ENCODE measurements at places on chromosomes 5 and 9.

- DNase-seq, result peak; percentile 22
Observed at GRCh38 chr9:73269430-73270101, 117.9 kb downstream of the ANXA1 start.

- DNase-seq, result no peak
Observed at GRCh38 chr5:54897001-54897400, 88.4 kb downstream of the ESM1 start.

- DNase-seq, result no peak
Observed at GRCh38 chr9:78549711-78550110, 252.8 kb downstream of the PSAT1 start.

GRCh38 chr9:133496861-133497842 lies 18.3 kb upstream of the SLC2A6 start:
- DNase-seq, result no peak

DNA sequence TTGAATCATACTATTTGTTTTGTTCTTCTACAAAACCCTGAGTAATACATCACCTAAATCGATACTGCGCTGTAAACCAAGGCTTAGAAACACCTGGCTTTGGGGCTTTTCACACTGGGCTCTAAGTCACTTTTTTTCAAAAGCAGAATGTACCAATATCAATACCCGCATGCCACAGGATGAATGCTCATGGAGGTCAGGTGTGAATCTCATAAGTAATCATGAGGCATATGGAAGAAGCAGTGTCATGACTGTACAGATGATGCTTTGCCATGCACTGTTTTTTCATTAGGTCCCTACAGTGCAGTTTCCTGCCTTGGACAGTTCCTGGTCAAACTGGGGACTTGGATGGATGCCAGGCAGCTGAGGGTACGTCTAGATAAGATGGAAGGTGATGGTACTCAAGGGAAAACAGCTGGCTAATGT lies 49.0 kb upstream of the ATG10 start:
- no peak for DNase-seq

DNA sequence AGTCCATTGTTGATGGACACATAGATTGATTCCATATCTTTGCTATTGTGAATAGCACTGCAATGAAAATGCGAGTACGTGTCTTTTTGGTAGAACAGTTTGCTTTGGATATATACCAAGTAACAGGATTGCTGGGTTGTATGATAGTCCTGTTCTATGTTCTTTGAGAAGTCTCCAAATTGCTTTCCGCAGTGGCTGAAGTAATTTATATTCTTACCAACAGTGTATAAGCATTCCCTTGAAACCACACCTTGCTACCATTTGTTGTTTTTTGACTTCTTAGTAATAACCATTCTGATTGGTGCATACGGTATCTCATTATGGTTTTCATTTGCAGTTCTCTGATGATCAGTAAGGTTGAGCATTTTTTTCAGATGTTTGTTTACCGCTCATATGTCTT lies 792.9 kb downstream of the PTPRD start:
- no peak for DNase-seq

DNA sequence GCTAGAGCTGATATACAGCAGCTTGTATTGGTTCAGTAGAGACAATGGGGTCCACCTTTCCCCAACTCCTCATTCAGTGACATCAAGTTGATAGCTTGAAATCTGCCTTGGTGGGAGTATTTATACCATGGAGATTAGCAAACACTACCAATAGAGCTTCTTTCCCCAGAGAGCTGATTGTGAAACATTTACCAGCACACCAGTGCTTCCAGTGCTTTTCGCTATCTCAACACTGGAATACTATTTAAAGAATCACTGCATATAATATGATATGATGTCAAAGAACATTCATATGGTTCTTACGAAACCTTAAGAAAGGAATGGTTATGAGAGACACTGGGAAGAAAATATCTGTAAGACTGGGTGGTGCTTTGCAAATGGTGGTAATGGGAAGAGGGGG lies 21.8 kb upstream of the RNF145 start:
- no peak for DNase-seq

- DNase-seq, result no peak
Observed at GRCh38 chr5:91770400-91770799, 387.3 kb upstream of the ARRDC3 start.

DNA sequence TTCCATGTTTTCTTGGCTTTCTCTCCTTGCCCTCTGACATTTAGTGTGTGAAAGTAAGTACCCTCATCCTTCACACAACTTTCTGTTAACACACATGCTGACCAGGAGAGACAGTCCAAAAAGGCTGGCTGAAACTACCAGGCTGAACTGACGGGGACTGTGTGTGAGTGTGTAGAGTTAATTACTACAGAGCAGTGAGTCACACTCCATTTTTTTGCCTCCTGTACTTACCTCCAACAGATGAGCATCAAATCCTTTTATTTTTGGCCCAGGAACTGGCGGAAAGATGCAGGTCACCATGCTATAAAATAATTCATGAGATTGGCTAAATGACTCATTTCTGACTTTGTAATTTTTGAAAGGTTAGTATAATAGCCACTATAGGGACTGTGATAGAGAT lies 20.2 kb upstream of the AGXT2 start:
- DNase-seq, result no peak

- DNase-seq, result no peak
Observed at GRCh38 chr9:36163786-36164170, 5.4 kb upstream of the CCIN start.

DNA sequence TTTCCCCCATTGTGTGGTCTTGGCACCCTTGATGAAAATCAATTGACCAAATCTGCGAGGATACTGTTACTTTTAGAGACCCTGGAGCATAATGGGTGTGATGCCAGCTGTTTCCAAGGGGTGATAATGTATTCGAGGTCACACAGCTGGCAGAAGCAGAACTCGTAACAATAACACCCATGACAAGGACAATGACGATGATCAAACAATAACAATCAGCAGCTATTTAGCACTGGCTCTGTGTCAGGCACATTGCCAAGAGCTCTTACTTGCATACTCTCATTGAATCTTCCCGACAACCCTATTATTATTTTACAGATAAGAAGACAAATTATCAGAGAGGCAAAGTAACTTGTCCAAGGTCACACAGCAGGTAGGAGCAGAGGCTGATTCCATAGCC lies 223.7 kb upstream of the MSX2 start:
- no peak for DNase-seq

DNA sequence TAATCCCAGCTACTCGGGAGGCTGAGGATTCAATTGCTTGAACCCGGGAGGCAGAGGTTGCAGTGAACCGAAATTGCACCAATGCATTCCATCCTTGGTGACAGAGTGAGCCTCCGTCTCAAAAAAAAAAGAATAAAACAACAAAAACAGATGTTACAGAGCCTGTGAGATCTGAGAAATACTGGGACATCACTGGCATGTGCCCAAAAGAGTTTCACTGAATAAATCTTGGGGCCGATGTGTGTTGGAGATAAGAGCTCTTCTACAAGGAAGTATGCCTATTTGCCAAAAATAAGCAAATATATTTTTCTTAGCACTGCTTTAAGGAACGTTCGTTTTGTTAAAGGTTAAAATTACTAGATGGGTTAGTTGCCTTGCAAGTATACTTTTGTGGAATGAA lies 55.1 kb downstream of the KIAA1958 start:
- no peak for DNase-seq

- DNase-seq, result peak; percentile 54
Observed at GRCh38 chr9:129822898-129823541, 916 bp downstream of the TOR1A start.

- DNase-seq, result peak; percentile 71
Observed at GRCh38 chr5:79025054-79025472, 40.0 kb upstream of the ARSB start.

DNA sequence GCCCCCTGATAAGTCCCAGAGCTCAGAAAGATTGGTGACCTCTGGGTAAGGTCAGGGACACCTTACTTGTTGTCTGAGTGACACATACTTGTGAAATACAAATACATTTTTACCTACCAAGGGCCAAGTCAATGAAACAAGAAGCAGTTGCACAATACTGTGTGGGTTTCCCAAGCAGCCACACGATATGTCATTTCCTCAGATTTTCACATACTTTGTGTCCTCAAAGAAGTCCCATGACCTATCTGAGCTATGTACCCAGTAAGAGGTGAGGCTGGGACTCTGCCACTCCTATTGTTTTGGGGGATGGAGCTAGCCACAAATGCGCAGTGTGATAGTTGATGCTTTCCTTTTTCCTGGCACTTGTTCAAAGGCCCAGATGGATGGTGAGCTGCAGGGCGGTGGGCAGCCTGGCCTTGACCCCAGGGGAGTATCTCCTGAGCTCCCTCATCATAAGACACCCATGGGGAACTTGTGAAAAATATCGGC lies 4.8 kb upstream of the SLC25A51 start:
- DNase-seq, result peak; percentile 43

DNA sequence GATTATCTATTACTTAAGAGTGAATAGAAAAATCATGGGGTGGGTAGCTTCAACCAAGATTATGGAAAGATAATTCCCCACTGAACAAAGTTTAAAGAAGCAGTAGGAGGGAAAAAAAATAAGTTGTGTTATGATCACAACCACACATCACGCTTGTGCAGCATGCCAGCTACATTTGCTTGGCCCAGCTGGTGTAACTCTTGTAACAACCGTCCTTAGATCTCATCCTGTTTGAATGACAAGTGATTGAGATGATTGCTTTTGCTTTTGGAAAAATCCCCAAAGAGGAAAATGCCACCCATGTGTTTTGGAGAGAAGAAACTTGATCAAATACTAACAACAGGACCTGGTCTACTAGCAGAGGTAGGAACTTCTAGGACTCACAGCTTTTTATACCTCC lies 107.6 kb upstream of the KIF2A start:
- no peak for DNase-seq

GRCh38 chr9:95808011-95808410 lies 67.5 kb upstream of the ERCC6L2 start:
- DNase-seq, result no peak

- DNase-seq, result no peak
Observed at GRCh38 chr5:33891788-33892619, at the start of gene ADAMTS12. Gene ADAMTS12, minus strand, starts transcription at chr5:33891990. Its CDS starts 134 bp downstream, at chr5:33891856.

DNA sequence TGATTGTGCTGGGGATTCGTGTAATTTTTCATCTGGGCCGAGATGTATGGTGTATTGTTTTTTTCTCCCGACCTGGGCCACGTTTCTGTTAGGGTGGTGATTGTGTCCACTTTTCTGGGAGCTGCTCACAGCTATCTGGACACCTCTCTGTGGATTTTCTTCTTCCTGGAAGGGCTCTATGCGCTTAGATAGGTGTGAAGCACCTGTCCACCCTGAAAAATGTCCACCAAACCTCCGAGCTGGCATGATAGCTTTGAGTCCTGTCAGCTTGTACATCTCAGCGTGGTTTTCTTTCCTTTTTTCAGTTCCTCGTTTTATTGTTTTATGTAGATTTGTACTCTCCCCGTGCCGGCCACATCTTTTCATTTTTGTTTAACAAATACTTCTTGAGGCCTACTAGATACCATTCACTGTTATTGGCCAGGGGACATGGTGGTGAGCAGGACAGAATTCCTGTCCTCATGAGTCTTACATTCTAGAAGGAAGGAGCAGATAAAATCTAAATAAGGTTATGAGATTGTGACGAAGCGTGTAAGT lies 1.1 kb downstream of the UGCG start:
- DNase-seq, result peak; percentile 25

- no peak for DNase-seq
Observed at GRCh38 chr9:78644359-78644758, 347.4 kb downstream of the PSAT1 start.

GRCh38 chr5:154947778-154948177 lies 6.9 kb downstream of the MRPL22 start:
- no peak for DNase-seq

DNA sequence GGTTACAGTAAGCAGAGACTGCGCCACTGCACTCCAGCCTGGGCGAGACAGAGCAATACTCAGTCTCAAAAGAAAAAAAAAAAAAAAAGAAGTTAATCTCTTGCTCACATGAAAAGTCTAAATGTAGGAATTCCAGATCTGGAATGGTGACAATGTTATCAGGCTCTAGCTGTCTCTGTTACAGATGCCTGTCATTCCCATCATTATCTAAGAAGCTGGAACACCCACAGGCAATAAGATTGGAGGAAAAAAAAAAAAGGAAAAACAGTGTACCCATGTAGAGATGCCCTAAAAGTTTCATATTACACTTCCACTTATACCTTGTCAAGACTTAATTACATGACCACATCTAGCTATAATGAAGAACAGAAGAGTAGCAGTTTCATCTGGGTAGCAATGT lies 38.2 kb downstream of the PTBP3 start:
- DNase-seq, result no peak

DNA sequence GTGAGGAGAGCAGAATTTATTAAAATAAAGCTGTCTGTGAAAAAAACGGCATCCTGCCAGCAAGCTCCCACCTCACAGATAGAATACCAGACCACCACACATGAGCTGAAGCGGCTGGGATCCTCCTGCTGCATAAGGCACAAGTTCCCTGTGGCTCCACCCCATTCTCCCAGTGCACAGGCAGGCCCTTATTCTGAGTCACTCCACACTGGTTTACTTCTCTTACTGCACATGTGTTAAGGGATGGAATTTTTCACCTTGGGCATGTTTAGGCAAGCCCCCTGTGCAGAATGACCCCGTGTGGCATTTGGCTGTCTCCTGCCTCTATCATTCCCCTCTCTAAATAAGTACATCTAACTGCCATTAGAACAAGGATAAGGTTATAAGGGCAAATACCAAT lies 115.0 kb upstream of the ELAVL2 start:
- no peak for DNase-seq

DNA sequence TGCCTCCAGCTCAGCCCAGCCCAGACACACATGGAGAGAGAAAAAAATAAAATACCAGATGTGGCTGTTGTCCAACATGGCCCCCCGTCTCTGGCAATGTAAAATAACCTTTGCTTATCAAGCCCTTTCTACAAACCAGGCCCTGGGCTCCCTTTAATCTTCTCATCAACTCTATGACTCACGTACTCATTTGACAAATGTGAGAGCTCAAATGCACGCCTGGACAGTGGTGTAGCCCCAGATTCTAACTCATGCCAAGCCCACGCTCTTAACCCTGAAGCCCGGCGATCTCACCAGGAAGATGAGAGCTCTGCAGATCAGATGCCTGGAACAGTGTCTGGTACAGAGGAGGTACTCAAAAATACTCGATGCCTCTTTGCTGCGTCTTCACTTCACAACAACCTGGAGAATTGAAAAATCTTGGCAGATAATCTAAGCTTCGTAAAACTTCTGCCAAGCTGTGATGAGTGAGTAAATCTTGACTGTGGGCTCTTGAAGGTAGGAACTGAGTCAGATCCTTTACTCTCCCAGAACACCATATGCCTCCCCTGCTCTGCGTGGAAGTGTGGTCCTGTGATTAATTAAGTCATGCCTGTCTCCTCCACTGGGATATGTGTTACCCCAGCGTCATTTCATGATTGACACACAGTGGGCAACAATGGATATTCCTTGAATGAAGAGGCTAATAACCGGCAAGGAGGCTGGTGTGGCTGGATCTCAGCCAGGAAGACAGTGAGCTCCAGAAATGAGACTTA lies 102.0 kb upstream of the FSTL4 start:
- DNase-seq, result no peak
